ENCODE measurements at places on chromosomes 7 and 10. TPM values are rescaled to one million over a fixed set of nuclear protein-coding genes. Genes with fewer than 3 reads are reported as not detected.

The CTTNBP2 gene
- 37.0 TPM for total RNA-seq

The GFRA1 gene
- total RNA-seq: 88.2 TPM

The TNRC18 gene
- 32.2 TPM for total RNA-seq

The SPDYE5 gene
- not detected for total RNA-seq

The ZNF365 gene
- 1.8 TPM for total RNA-seq

The LAMB4 gene
- total RNA-seq: 0.98 TPM

The HECW1 gene
- total RNA-seq: 1.9 TPM

The PNLIPRP2 gene
- total RNA-seq: not detected

DNA sequence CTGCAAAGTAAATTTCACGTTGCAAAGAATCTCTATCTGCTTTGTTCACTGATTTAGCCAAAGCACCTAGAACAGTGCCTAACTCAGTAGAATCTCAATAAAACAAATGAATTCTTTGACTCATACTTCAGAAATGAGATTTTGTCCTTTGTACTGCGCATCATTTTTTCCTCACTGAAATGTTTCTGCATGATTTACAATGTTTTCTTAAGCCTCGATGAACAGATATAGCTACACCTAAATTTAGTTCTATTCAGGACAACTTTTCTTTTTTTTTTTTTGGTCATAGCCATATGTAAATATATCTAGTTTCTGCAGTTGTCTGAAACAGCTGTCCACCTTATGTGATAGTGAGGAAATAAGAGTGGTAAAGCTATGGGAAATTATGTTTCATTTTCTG lies 15.3 kb downstream of the GNAT3 start:
- no peak for DNase-seq

- DNase-seq: no peak
Observed at GRCh38 chr10:35642793-35643114, 658 bp upstream of the FZD8 start.

GRCh38 chr7:116871061-116871700 lies 8.8 kb downstream of the CAPZA2 start:
- DNase-seq: no peak

DNA sequence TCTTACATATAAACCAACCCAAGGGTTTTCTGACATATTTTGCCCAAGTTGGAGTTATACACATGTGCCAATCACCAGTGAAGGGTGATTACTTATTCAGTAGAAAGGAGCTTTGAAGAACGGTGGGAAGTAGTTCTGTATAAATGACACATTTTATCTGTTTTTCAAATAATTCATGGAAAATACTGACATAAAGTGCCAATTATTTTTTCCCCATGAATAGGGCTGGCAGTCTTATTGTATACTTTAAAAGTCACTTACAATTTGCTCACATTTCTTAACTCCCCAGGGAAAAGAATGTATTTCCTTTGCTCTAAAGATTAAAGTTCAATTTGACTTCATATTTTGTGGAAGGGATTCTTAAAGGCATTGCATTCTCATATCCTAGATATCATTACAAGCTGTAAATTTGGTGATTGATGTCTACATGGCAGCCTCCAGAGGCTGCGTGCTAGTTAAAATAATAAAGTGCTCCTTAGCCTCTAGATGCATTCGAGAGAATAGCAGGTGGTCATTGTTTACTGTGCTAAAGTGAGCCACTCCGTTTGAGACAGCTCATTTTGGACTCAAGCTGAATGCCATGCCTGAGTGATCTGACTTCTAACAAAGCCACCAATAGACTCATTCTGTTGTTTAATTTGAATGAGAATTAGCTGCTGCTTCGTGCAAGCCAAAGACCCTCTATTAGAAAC lies 148.8 kb upstream of the NRP1 start:
- DNase-seq: no peak

DNA sequence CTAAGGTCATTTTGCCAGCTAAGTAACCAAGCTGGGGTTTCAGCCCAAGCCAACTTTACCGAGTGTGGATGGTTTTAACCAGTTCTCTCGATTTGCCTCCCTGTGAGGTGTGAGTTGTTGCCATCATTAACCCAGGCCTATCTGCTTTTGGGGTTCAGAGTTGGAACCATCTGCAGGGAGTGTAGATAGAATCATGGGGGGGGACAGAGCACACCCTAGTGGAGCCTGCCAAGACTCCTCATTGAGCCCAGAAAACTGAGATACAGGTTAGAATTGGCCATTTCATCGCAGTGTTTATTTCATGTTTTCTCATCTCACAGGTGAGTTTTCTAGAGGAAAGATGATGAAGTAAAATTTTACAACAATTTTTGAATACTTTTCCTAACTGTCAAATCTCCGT lies 133.6 kb downstream of the SDK1 start:
- DNase-seq: no peak

- DNase-seq: no peak
Observed at GRCh38 chr10:124200011-124200410, 106.6 kb upstream of the CHST15 start.

GRCh38 chr7:156773966-156774365 lies 119.0 kb downstream of the LMBR1 start:
- DNase-seq: no peak

DNA sequence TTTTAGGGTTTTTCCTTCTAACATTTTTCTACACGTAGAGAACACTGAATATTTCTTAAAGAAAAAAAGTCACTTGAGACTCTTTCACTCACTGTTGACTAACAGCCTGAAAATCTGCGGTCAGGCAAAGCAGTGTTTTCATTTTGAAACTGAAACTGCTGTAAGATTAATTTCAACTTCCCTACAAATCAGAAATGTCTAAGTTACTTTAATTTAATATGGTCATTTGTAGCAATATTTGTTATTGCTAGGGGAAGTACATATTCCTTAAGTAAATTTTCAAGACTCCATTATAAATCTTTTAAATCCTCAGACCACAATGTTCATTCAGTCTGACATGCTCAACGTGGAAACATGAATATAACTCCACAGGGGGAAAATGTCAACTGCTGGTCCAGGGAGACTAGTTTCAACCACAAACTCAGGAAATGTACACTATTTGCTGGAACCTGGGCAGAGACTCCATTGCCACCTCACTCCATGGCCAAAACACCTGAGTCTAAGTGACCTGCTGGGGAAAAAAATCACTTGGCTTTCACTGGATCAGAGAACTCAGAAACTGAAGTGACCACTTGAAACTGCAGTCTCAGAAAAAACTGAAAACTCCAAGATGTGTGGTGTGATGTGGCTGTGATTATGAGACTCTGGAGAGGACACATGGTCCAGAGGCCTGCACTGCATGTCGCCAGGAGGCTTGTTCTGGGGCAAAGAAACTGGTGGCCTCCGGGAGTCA lies 161.2 kb downstream of the TAX1BP1 start:
- no peak for DNase-seq

DNA sequence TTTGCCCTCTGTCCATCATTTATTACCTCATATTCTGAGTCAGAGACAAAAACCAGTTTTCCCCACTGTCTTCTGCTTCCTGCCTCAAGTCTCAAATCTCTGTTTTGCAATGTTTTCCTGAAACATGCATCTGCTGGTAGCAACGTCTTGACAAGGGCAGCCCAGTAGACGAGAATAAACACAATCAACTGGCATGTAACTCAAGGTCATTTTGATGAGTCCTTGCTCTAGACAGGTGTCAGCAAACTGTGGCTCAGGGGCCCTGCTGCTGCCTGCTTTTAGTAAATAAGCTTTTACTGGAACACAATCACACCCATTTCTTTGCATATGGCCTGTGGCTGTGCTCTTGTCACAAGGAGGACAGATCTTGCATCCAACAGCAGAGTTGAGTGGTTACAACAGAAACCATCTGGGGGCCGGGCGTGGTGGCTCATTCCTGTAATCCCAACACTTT lies 59.8 kb downstream of the ITIH5 start:
- DNase-seq: no peak

GRCh38 chr10:109914966-109915365 lies 8.3 kb downstream of the XPNPEP1 start:
- DNase-seq: no peak

All from breast epithelium (tissue), 4 donors.